ENCODE measurements at places on chromosomes 7 and 10. TPM values are rescaled to one million over a fixed set of nuclear protein-coding genes. Genes with fewer than 3 reads are reported as not detected.
A peak's percentile ranks its signal among the peaks of the same experiment; 100 is the strongest.

RTKN2 gene
- 9.9 TPM for total RNA-seq

- DNase-seq: peak; percentile 84
Observed at GRCh38 chr7:44881610-44882009, 3.7 kb downstream of the PURB start.

DNA sequence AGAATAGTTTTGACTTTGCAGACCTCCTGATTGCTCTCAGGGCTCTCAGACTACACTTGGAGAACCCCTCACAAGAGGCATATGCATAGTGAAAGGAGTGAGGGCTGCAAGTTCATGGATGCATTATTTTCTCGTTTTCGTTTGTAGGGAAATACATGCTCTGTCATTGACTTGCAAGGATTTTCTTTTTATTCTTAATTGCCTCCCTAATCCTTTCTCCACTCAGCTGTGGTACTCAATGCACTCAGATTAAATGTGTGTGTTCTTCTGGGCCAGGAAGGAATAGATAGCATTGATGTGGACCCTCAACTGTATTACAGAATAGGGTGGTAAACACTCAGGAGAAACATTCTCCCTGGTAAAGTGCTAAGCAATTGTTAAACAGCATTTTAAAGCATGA is 188.7 kb downstream of the CACNB2 start:
- no peak for DNase-seq

TMEM72 gene
- total RNA-seq: not detected

- DNase-seq: no peak
Observed at GRCh38 chr7:151057506-151057988, at the start of gene CDK5. TSS of gene CDK5 (minus strand) at chr7:151057897. CDS start at chr7:151057848, 49 bp downstream.

ADAM12 gene
- 34.8 TPM for total RNA-seq

DNA sequence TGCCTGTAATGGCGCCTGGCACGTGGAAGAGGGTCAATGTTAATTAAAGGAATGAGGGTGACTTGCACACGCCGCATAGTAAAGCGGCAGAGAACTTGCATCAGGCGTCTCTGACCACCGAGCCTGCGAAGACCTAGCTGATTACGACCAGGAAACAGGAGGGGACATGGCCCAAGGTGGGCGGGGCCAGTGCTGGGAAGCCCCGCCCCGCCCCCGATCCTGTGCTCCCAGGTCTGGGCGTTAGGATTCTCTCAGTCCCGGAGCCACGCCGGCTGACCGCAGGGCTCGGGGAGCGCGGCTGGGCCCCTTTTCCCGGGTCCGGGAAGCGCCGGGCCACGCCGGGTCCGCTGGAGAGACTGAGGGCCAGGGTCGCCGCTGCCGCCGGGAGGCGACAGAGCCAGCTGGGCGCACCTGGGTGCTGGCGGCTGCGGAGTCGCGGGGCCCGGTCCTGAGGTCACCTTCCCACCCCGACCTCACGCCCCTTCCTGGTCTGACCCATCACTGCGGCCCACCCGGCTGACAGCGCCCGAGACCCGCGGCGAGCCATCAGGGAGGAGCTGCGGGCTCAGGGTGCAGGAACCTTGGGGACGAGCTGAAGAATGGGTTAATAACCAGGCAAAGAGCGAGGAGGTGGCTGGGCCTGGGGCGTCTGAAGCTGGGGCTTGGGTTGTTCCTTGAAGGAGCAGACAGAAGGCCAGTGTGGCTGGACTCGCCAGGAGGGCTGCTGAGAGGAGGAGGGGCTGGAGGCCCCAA is 23.0 kb upstream of the GRID1 start:
- no peak for DNase-seq

DNA sequence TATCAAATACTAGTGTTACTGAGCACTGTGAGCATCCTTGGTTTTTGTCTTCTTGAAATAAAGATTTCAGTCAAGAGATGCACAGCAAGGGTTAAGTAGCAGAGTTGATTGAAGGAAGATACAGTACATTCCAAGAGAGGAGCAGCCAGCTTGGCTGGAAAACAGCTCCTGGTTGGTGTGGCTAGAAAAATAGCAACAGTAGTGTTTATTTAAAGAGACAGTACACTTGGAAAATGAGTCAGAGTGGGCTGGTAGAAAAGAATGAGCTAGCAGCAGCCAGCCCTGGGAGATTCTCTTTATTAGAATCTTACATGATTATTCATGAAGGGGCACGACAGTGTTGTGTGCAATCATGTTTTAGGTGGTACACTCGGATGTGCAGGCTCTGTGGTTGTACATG is 1016.4 kb upstream of the SORCS1 start:
- peak; percentile 56 for DNase-seq

DNA sequence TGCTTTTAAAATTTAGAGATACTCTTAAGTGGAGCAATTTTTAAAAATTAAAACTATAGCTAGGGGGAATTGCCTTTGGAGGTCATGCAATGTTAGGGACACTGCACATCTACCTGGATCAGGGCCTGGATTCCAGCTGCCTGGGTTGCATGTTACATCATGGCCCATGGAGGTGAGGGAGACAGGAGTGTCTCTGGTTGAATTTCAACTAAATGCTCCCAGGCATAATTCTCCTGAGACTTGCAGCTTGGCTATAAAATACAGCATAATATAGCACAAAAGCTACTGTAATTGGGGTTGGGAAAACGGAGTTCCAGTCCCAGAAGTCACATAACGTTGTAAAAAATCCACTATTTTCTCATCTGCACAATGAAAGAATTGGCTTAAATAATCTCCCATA is 782.5 kb downstream of the LRMDA start:
- DNase-seq: no peak

UPK3B gene
- not detected for total RNA-seq

PDE1C gene
- 19.1 TPM for total RNA-seq

- no peak for DNase-seq
Observed at GRCh38 chr7:16980539-16980938, 98.8 kb upstream of the AGR3 start.
